ENCODE measurements at places on chromosomes 12 and 14. TPM values are rescaled to one million over a fixed set of nuclear protein-coding genes. Genes with fewer than 3 reads are reported as not detected.

C1R gene
- 1.0 TPM for total RNA-seq

PWP1 gene
- total RNA-seq, result 162 TPM

CEP290 gene
- 12.6 TPM for total RNA-seq

KRT77 gene
- not detected for total RNA-seq

GALNT16 gene
- total RNA-seq, result not detected

NTS gene
- under 0.01 TPM for total RNA-seq

PRH2 gene
- not detected for total RNA-seq

C14orf119 gene
- 47.2 TPM for total RNA-seq

EPYC gene
- total RNA-seq, result not detected

GLS2 gene
- 0.44 TPM for total RNA-seq

KRT74 gene
- total RNA-seq, result not detected

GPR68 gene
- 1.5 TPM for total RNA-seq

IFNG gene
- total RNA-seq, result not detected

RPS6KA5 gene
- total RNA-seq, result 3.1 TPM

KLRG1 gene
- total RNA-seq, result 0.25 TPM

ZC2HC1C gene
- 0.49 TPM for total RNA-seq

ENDOU gene
- 0.13 TPM for total RNA-seq
